Activated T-cell treated with anti-CD3 and anti-CD28 coated beads, Interleukin-2, amount 50 U/mL, for 48 hours (primary cell): ENCODE measurements at places on chromosomes 1 and 21.

GRCh38 chr21:42163511-42163863 lies 55.5 kb upstream of the ABCG1 start:
- DNase-seq: no peak

DNA sequence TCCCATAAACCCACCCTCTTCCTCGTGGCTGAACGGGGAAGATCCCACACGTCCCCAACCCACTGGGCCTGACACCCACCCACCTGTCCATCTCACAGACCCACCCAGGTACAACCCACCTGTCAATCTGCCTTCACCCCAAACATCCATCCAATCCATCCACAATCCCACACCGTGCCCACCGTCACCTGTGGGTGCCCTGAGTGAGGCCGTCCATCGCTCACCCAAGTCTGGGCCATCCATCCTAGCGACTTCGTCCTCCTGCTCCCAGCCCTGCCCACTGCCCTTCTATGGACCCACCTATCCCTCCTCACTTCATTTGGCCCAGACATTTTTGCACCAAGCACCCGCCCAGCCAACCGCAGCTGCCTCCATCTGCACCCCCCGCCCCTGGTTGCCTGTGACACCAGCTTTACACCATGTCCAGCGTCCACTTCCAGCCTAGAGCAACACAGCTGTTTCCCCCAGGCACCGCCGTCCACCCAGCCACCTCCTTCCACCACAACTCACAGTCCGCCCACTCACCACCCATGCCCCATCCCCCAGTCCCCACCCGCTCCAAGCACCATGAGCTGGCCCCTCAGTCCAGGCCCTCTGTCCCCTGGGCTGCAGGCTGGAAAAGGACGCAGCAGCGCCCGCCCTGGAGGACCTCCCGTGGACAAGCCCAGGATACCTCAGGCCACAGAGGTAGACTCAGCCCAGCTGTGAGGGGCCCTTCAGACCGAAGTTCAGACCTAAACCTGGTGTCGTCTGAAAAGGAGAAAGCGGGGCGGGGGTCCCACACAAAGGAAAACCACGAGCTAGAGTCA lies 7.7 kb downstream of the TTLL10 start:
- no peak for DNase-seq

GRCh38 chr21:39885119-39885848 lies 18.0 kb downstream of the PCP4 start:
- DNase-seq: no peak

DNA sequence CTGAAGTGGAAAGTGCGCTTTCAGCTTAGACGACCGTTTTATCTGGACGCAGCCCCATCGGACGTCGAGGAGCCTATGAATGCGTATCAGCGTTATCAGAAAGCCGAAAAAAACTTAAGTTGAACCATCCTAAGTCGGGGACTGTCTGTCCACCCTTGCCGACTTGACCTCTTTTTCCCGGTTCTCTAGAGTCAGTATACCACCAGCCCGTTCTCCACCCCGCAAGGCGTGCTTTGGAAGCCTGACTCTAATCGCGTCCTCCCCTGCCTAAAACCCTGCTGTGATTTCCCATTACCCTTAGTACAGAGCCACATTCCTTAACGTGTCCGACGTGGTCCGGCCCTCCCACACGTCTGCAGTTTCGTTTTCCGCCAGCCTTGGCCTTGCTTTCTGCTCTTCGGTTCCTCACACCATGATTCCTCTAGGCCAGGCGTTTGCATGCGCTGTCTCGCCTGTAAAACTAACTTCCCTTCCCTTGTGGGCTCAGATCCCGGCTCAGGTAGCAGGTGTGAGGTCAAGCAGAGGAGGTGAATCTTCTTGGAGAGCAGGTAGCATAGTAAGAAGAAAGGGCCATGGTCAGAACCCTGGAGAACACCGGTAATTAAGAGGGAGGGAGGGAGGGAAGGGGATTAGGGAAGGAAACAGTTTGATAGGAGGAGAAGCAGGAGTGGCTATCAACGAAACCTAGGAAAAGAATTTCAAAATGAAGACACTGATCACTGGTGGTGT lies 865 bp downstream of the ADPRS start:
- DNase-seq: peak; percentile 37

GRCh38 chr1:153789478-153790034 lies 14.3 kb downstream of the SLC27A3 start:
- no peak for DNase-seq

- no peak for DNase-seq
Measured at GRCh38 chr1:212035835-212036605, 472 bp downstream of the DTL start.

- no peak for DNase-seq
Measured at GRCh38 chr1:109425391-109426280, 612 bp downstream of the PSMA5 start.

DNA sequence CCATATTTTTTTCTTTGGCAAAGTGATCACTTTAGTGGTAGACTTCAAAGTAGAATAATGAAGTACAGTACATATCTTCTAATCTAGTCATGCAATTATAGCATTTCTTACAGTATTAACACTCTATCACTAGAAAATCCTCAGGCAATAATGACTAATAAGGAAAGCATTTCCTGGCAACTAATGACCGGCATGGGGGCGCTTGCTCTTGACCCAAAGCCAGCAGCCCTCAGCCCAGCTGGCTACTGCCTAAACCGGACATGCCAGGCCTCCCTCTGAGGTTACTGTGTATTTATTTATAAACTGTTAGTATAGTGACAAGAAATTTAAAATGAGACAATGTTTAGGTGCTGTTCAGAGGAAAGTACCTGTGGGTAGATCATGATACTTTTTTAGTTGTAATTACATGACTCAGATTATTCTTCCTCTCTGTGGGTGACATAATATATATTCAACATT lies 633.8 kb downstream of the PTPRC start:
- DNase-seq: peak; percentile 22

GRCh38 chr1:45355683-45356082 lies 15.4 kb upstream of the MUTYH start:
- no peak for DNase-seq

DNA sequence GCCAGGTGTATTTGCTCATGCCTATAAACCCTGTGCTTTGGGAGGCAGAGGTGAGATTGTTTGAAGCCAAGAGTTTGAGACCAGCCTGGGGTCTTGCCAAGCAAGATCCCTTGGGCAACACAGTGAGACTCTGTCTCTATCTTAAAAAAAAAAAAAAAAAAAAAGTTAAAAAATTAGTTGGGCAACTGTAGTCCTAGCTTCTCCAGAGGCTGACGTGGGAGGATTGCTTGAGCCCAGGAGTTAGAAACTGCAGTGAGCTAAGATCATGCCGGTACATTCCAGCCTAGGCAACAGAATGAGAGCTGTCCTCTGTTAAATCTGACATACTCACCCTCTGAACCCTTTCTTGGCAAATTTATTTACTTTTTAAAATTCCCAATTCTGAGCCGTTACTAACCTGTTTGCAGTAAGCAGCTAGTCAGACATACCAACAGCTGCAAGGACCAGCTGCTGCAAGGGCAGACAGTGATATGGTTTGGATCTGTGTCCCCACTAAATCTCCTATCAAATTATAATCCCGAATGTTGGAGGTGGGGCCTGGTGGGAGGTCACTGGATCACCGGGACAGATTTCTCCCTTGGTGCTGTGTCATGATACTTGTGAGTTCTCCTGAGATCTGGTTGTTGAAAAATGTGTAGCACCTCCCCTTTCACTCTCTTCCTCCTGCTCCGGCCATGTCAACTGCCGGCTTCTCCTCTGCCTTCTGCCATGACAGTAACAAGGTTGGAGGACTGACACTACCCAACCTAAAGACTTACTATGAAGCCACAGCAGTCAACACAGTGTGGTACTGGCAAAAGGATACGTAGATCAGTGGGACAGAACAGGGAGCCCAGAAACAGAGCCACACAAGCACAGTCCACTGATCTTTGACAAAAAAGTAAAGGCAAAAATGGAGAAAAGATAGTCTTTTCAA lies 10.6 kb downstream of the PARP1 start:
- DNase-seq: no peak

DNA sequence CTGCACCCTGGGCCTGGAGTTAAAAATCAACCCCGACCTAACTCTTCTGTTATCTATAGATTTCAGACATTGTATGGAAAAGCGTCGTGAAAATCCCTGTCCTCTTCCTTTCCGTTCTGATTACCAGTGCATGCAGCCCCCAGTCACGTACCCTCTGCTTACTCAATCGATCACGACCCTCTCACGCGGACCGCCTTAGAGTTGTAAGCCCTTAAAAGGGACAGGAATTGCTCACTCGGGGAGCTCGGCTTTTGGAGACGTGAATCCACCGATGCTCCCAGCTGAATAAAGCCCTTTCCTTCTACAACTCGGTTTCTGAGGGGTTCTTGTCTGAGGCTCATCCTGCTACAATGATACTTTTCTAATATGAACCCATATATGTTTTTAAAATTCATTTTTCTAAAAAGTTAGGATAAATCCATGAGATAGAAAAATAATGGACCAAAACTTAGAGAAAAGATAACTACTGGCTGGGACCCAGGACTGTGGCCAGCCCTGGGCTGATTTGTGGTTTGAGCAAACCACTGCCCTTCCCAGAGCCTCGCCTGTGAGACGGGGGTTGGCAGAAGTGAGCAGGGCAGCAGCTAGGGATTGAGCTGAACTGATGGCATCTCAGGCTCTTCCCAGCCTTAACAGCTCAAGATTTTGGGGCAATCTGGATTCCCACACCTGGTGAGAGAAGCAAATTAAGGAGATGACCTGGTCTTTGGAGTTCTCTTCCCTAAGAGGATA lies 5.0 kb downstream of the UQCRHL start:
- DNase-seq: no peak

- no peak for DNase-seq
Measured at GRCh38 chr1:196372896-196373536, 235.2 kb downstream of the KCNT2 start.

DNA sequence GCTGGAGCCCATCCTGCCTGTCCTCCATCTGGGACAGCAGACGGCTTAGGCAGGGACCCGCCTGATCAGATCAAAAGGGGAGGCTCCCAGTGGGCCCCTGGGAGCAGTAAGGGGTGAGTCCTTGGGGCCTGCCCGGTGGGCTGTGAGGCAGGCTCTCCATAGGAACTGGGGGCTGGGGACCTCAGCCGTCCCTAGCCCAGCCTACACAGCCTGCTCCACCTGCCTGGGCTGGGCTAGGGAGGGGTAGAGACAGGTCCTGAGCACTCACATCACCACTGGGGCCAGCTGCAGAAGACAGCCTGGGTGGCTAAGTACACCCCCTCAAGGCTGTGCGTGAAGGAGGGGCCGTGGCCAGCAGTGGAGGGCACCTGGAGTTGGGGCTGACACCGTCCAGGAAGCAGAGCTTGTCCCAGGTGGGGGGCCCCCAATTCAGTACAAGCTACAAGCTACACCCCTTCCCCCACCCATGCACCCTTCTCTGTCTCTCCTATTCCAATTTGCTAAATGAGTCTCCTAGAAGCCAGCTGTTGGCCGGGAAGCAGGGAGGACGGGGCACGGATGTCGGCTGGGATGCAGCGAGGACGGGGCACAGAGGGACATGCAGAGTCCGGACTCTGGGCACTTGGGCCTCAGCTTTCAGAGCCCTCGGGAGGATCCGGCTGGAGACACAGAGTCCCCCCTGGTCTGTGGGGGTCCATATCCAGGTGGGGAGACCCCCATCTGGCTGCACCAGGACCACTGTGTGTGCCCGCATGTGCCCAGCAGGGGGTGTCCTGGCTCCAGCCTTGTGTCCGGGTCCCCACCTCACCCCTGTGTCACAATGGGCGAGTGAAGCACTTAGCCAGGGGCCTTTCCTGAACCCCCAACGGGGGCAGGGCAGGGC lies 1.7 kb downstream of the ISG15 start:
- peak; percentile 56 for DNase-seq

GRCh38 chr1:78370356-78370755 lies 120.4 kb upstream of the PTGFR start:
- no peak for DNase-seq

DNA sequence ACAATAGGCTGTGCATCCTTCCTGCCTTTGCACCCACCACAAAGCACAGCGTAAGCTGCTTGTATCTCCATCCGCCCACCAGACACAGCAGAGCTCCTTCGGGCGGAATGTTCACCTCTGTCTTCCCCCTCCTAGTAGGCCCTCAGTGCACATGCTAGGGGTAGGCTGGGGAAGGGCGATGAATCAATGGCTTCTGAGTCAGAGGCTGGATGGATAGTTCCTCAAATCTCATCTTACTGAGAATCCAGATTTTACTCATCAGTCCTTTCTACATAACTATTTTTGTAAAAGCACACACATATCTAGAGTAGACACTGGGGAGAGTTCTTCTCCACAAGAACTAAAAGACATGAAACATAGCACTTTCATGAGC lies 73.8 kb downstream of the BCAR3 start:
- peak; percentile 77 for DNase-seq

- no peak for DNase-seq
Measured at GRCh38 chr21:26365849-26366248, 195.3 kb upstream of the APP start.
